Activated naive CD4-positive, alpha-beta T cell (primary cell): ENCODE measurements at places on chromosomes 5 and 9.

DNA sequence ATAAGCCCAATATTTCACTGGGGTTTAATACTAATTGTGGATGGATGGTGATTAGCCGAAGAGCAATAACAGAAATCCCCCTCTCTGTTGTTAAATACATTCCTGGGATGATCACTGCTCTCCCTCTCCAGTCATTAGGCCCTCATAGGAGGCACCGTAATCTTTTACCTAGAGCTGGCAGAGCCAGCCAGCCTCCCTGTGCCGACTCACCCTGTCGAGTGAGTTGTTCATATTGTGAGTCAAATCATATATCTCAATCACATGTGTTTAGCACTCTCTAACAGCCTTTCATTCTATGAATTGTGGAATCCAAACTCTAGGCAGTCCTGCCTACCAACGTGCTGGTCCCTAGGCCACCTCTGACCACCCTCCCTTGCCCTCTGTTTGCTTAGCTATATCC, 771.0 kb downstream of the IRX1 start:
- DNase-seq, result no peak

DNA sequence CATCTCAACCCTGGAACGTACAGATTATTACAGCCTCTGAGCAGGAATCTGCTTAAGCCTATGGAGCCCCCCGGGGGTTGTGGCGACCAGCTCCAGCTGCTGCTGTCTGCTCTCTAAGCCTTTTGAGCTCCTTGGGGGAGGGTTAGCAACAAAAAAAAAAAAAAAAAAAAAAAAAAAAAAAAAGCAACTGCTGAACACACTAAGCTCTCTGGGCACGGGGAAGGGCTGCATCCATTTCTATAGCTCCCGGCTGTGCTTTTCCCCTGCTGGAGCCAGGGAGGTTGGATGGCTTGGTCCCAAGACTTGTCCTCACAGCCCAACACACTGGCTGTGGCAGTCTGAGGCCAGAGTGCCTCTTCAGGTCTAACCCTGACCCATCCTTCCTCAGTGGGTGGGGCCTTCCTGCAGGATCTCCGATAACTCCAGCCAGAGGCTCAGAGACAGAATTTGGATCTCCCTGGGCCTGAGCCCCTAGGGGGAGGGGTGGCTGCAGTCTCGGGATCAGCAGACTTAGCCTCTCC, 82.1 kb downstream of the FBN2 start:
- DNase-seq, result no peak

GRCh38 chr9:76218886-76219445, 175.3 kb downstream of the RFK start:
- DNase-seq, result no peak

GRCh38 chr5:164921722-164922121, 1416.3 kb downstream of the MAT2B start:
- DNase-seq, result no peak

DNA sequence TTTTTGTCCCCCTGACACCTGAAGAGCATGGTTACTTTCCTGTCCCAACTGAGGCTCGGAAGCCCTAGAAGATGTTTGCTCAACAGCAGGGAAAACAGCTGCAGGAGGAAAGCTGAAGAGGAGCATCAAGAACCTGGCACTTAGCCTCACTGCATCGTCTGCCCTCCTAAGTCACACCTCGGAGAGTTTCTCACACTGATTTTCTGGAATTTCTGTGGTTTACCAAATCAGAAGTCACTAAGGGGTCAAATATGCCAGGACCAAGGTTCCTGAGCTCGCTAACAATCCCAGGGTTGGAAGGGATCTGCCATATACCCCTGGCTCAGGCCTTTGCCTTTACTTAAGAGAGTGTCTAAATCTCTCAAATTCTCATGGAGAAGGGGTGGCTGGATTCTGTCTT, 5.3 kb downstream of the IL12B start:
- DNase-seq, result no peak
